ENCODE measurements at places on chromosomes 5 and 9.
A peak's percentile ranks its signal among the peaks of the same experiment; 100 is the strongest.

GRCh38 chr5:39698838-39699560 lies 274.2 kb upstream of the DAB2 start:
- DNase-seq, result no peak

DNA sequence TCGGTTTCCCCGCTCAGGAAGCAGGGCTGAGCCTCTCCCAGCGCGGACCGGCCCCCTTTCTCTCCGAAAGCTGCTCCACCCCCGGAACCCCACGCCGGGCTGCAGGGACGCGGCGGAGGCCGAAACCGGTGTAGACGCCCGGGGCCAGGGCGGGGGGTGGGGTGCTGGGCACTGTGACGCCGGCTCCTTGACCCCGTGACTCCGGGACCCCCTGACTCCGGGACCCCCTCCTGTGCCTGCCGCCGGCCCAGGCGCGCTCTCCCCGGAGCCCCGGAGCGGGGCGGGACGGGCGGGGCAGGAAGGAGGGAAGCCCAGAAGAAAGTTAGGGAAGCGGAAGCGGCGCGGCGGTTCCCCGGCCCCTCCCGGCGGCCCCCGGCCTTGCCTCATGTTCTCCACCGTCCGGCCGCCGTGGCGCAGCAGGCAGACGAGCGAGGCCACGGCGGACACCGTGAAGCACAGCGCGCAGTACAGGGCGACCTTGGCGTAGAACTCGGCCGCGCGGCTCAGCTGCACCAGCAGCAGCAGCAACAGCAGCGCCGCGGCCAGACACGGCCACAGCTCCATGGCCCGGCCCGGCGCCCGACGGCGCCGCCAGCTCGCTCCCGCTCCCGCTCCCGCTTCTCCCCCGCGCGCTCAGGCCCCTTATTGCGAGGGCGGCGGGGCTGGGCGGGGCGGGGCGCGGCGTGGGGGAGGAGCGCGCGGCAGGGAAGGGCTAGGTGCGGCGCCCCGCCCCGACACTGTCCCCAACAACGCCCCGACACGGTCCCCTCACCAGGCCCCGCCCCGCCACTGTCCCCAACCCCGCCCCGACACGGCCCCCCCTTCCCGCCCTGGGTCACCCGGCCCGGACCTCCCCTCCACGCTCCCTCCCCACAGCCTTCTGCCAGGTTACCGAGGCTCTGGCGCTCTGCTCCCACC lies at the start of gene AGPAT2:
Gene AGPAT2, minus strand, starts transcription at position 664 of the 918 bp plus-strand sequence. Its CDS starts 100 bp downstream, at position 564.
- peak; percentile 68 for DNase-seq

DNA sequence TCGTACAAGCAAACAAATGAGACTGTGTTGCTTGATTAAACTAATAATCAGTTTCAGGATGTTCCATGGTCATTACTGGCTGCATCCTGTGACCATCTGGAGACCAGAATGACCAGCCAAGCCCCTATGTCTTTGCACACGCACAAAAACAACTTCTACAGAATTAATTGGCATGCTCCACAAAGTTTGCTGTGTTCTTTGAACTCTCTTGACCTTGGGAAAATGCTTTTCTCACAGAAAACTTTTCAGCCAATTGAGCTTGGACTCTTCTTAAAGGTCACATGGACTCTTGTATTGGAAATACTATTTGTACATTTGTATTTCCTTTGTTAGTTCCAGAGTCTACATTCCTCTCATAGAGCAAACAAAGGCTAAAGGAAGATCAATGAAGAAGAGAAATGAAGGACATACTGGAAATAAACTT lies 147.8 kb downstream of the ARRDC3 start:
- no peak for DNase-seq

- DNase-seq, result no peak
Measured at GRCh38 chr9:34252670-34253459, 74.0 kb downstream of the UBAP1 start.

DNA sequence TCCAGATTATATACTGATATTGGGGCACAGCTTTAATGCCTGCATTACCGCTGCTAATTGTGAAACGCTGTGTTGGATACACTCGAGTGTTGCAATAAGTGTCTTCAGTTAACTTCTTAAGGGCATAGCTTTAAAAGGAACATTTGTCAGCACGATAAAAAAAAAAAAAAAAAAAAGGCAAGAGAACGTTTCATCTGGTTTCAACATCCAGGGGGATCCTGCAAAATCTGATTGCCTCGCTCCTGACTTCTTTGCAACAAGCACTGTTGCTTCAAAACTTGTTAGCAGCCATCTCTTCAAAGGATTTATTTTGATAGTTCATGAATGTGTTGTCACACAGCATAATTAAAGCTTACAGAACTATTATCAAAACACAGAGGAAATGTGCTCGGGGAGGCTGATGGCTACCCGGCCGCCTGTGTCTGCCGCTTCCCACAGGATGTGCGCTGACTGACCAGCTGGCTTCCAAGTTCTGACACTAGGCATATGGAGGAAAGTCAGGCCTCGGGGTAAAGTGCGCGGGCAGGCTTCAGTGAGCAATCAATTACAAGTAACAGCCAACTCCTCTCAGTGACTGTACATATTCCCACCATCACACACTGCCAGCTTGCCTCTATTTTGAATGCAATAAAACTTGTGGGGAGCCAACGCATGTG lies 77.7 kb downstream of the EBF1 start:
- DNase-seq, result no peak

GRCh38 chr5:56515011-56515410 lies 281.9 kb upstream of the ANKRD55 start:
- DNase-seq, result no peak

- peak; percentile 86 for DNase-seq
Measured at GRCh38 chr5:150642567-150642927, 2.1 kb downstream of the SYNPO start.

- peak; percentile 63 for DNase-seq
Measured at GRCh38 chr5:15105799-15106393, 234.3 kb upstream of the ANKH start.

DNA sequence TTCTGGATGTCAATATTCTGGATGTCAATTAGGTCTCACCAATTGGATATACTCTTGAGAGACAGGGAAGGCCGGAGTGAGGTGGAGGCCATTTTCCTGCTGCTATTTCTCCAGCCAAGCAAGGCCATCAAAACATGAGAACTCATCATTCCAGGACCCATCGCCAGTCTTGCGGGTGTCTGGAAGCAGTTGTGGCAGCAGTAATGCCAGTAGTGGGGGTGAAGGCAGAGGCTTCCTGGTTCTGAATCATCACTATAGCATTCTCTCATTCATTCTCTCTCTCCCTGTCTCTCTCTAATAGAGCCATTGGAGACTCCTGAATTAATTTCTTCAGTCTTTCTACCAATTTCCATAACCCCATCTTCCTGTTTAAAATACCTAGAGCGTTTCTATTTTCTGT lies 71.8 kb downstream of the EGFLAM start:
- peak; percentile 12 for DNase-seq

- no peak for DNase-seq
Measured at GRCh38 chr9:97726716-97727115, 29.6 kb upstream of the XPA start.

DNA sequence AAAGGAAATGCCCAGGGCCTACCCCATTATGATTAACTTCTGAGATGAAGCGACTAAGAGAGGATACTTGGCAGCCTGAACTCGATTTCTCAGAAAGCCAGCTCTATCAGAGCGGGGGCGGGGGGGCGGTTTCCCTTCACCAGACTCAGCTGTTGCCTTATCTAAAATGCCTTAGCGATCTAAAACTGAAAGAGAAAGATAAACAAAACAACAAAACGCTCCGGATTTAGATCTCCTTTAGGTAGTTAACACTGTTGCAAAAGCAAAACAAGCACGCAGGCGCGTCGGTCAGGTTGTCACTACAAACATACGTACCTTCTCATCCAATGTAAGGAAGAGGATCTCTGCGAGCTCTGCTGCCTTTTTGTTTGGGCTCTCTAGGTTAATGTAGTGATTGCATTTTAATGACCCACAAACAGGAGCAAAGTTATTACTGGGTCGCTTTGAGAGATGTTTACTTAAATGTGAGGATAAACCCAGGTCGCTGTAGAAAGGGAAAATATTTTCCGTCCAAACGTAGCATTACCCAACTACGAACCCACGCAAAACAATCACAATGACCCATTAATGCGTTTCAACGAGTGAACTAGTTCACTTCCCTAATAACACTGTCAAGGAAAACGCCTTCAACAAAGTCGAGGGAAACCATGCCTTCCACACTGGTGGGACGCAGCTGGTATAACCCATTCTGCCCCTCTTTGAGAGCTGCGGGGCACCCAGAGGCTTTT lies 982 bp downstream of the EPB41L4A start:
- no peak for DNase-seq

DNA sequence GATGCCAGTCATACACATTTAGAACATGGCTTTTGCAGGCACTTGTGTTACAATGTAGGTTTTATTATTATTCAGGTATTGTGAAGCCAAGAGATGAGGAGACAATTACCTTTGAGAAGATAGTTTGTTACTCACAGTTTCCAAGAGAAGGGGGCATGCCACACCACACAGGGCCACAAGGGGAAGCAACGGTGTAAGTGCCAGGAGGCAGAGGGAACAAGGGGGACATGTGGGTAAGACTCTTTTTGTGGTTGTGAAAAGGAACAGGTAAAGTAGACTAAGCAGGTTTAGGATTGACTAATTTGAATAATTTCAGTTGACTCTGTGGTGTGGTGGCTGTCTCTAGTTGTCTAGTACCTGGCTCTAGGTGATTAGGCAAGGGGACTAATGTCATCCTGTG lies 191.2 kb downstream of the TRPM6 start:
- no peak for DNase-seq

DNA sequence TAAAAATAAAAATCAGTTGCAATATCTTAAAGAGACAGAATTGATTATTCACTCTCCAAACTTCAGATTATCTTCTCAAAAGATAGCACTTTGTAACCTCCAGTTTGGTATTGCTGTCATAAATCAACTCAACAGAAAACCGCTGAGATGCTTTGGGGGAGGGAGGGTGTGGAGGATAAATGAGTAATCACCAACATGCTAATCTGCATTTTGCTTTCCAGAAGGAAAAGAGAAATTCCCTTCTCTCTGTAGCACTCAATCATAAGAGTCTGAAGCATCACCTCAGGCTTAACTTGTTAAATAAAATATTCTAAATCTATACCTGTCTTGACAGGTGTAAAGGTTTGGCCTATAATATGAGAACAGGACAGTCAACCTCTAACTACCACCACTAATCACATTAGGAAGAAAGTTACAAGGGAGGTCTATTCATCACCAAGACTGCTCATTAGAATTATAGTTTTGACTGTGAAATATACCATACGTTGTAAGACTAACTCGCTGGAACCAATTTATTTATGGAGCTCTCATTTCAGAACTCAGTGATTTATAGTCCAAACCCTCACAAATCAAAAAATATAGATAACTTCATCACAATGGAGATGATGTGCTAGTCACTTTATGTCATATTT lies 89.0 kb downstream of the PIK3R1 start:
- DNase-seq, result no peak

DNA sequence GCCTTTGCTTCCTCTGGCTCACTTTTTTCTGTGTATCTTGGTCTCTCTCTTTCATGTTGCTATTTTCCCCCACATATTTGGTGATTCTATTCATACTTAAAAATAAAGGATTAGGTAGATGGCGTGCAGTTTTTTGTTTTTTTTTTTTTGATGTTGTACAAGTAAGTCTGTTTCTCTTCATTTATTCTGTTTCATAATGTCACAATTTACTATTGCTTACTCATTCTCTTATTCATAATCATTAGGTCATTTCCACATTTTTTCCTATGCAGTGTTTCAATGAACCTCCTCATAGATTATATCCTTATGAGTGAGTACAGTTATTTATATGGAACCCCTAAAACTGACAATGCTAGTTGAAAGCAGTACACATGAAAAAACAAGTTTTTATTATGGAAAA lies 136.3 kb downstream of the APBA1 start:
- no peak for DNase-seq

DNA sequence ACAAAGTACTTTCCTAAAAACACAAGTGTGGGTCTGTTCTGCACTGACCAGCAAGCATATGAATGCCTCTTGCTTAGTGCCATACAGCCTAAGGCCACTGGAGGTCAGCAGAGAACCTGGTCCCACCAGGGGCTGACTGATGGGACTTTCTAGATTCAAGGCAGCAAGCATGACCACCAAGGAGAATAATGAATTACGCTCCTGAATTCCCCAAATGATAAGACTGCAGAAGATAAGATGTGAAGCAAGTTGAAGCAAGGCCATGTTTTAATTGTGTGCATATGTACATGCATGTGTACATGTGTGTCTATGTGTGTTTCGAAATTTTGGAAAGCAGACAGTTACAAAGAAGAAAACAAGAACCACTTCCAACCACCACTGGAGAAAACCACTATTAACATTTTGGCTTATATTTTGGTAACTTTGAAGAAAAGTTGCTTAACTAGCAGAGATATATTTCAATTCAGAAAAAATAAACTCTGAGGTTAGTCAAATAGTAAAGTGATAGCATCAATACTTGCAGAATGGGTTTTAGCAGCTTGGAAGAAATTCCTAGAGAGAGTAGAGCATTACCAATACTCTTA lies 70.5 kb downstream of the ERP44 start:
- peak; percentile 69 for DNase-seq

DNA sequence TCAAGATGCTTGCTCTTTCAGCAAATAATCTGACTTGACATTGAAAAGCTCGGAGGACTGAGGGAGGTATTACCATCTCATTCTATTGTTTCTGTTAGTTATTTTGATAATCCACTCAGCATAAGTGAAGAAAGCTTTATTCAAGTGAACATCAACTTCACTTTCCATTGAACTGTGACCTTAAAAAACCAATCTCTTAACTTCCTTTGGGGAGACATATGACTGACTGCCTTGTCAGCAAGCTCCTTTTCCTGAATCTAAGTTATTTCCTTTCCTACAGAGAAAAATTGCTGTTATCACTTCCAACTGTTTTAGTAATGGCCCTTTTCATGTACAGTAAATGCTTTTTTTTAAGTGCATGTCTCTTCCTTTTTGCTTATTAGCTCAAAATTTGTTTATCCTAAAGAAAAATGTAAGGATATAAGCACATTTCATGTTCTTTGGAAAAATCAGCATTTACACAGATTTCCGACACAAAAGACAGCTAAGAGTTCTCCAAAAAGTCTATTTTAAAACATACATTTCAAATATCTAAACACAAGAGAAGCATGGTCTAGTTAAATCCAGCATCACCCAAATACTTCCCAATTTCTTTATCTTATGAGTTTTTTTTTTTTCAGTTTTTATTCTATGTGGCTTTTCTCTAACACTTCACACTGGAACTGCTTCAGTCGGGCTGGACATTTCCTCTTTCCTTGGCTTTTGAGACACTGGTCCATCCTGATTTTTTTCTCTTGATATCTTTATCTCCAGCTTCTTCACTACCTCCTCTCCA lies 117.9 kb upstream of the DAB2 start:
- no peak for DNase-seq

DNA sequence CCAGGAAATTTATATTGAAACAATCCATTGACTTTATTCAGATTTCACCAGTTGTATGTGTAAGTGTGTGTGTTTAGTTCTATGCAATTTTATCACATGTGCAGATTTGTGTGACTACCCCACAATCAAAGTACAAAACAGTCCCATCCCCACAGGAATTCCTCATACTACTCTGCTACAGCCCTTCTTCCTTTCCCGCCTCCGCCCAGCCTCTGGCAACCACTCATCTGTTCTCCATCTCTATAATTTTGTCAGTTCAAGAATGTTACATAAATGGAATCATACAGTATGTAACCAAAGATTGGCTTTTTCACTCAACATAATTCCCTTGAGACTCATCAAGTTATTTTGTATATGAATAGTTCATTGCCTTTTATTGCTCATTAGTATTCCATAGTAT lies 289.1 kb downstream of the GADD45G start:
- DNase-seq, result no peak

Measured in SW 1271 (cell line).